ENCODE measurements at places on chromosomes 6 and 20.

GRCh38 chr20:32474967-32475811 is 109.9 kb downstream of the NOL4L start:
- no peak for DNase-seq

- DNase-seq = no peak
Observed at GRCh38 chr6:8054276-8054675, 9.9 kb downstream of the BLOC1S5 start.

GRCh38 chr6:72758901-72759300 is 137.0 kb downstream of the KCNQ5 start:
- DNase-seq = no peak

DNA sequence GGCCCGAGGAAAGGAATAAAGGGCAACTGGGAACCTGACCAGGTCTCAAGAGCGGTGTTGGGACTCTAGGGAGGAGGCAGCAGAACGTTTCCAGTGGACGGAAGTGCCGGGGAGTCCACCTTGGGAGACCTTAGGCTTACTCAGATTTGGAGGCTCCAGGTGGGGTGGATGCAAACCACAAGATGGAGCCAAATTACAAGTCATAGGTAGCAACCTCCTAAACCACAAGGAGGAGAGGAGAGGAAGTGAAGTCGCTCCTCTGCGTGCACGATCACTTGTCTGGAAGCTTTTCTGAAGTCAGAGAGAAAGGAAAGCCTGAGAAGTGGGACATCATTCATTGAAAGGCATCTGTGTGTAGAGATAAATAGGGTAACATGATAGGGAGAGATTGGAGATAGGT is 9.3 kb downstream of the HLA-DOA start:
- DNase-seq = no peak

GRCh38 chr6:142300758-142301650 is 803 bp upstream of the ADGRG6 start:
- no peak for DNase-seq

GRCh38 chr20:44018259-44018941 is 103.7 kb downstream of the TOX2 start:
- DNase-seq = no peak

- no peak for DNase-seq
Observed at GRCh38 chr6:11950109-11950508, 62.0 kb upstream of the HIVEP1 start.

- no peak for DNase-seq
Observed at GRCh38 chr6:119643876-119644275, 294.3 kb upstream of the MAN1A1 start.

GRCh38 chr20:25084626-25085187 is 2.8 kb upstream of the VSX1 start:
- no peak for DNase-seq

DNA sequence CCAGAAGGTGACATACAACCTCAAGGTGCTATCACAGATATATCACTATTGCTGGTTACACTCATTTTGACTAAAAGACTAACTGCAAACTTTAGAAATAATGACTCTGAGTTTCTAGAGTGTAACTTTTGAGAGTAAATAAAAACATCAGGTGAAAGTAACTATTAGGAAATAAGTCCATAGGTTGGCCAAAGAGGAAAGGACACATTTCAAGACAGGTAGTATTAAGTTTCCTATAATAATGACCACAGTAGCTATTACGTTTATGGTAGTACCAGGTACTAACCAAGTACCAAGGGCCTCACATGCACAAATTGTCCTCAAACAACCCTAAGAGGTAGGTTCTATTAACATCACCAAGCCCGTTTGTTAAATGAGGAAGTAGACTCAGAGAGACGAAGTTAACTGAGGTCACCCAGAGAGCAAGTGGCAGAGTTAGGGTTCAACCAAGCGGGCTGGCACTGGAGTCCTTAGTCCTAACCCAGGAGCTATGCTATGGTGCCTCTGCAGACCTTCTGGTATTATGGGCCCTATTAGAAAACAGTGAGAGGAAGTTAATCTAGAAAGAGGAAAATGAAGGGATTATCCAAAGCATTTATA is 36.8 kb downstream of the HEBP2 start:
- DNase-seq = no peak

- no peak for DNase-seq
Observed at GRCh38 chr20:3161316-3162079, 1.8 kb upstream of the FASTKD5 start.

DNA sequence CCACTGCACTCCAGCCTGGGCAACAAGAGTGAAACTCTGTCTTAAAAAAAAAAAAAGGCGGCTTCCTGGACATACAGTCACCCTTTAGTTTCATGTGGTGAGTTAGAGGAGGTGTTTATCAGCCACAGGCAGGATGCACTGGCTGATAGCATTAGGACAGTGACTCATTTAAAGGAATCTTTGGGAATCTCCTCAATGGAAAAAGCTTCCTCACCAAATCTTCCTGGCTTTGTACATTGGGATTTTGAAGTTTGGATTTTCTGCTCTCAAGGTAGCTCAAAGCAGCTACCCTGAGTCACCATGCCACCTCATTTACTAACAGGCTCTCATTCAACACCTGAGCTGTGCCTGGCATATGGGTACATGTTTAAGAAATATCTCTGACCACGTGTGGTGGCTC is 20.2 kb downstream of the PRPH2 start:
- DNase-seq = no peak

DNA sequence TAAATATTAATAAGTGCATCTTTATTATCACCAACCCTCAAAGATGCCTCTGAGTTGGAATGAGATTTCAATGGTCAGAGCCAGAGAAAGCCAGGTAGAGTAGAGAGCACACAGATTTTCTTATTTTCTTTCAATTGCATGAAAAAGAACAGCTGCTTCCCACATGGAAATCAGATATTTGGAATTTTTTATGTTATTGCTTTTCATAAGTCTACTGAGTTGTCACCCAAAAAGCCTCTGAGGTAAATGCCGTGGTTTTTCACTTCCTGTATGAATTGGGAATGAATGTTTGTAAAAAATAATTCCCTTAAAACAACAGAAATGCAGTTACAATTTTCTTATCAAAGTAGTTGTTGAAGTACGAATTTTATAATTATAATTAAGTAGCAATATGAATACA is 563.1 kb downstream of the RFPL4B start:
- DNase-seq = no peak

DNA sequence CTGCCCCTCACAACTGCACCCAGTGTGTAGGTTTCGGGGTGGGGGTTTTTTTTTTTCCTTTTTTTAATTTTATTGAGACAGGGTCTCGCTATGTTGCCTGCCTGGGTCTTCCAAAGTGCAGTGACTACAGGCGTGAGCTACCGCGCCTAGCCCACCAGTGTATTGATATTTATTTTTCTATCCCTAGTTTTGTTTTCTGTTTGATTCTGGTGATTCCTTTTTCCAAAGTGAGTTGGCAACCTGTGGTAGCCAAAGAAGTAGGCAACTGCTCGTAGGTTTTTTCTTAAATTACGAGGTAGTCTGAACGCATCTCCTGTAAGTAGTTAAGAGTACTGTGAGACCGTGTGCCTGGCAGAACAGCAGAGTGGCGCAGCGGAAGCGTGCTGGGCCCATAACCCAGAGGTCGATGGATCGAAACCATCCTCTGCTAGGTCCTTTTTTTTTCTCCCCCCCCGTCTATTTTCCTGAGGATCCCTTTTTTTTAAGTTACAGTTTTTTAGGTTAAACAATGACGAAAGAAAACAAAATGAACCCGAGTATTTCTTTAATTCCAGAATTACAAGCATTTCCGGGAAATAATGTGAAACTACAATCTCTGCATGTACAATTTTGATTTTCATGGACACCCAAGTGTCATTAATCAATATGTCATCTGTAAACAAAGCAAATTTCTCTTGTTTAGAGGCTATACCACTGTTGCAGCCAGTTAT is 78.7 kb upstream of the BTN3A2 start:
- peak; percentile 37 for DNase-seq

DNA sequence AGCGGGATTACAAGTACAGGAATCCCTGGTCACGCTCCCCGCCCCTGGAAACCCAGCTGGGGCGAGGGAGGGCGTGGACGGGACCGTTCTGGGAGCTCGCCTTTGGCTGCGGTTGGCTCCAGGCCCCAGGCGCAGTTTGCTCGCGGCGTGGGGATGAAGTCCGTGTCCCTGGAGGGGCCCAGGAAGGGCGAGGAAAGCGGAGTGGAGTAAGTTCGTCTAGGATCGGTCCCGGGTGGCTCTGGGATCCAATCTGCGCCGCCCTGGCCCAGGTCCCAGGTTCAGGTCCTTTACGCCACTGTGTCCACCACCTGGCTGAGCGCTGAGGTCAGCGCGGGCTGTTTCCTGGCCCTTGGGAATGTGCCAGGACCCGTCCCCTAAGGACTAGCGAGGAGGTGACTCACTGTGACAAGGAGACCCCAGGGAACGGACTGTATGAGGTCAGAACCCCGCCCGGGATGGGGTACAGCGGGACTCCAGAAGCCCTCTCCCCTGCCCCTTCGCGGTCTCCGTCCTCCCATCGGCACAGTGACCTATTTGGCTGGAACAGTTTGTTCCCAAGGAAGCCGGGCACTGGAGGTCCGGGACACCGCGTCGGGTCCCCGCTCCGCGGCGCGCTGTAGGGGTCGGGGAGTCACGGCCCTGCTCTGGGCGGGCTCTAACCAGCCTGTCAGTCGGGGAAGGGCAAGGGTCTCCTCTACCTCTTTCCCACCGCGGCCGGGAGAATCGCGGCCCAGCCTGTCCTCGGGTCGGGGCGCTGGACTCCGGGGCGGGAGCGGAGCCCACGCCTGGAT is 724 bp downstream of the CDKN1A start:
- no peak for DNase-seq

- DNase-seq = no peak
Observed at GRCh38 chr6:25777856-25778649, 23.5 kb downstream of the SLC17A4 start.

DNA sequence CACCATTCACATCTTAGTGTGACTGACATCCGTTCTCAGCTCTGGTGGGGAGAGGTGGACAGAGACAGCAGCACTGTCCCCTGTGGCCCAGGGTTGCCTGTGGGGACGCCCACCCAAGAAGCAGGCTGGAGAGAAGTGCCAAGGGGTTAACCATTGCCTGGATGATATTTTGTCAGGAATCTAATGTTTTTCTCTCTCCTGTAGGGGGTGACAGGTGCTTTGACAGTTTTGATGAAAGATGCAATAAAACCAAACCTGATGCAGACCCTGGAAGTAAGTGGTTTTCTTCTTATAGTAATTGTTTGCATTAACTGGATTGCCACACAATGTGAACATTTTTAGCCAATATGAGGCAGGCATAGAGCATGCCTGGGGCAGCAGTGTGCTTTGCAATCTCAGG is 99.3 kb downstream of the MTHFD1L start:
- DNase-seq = no peak

DNA sequence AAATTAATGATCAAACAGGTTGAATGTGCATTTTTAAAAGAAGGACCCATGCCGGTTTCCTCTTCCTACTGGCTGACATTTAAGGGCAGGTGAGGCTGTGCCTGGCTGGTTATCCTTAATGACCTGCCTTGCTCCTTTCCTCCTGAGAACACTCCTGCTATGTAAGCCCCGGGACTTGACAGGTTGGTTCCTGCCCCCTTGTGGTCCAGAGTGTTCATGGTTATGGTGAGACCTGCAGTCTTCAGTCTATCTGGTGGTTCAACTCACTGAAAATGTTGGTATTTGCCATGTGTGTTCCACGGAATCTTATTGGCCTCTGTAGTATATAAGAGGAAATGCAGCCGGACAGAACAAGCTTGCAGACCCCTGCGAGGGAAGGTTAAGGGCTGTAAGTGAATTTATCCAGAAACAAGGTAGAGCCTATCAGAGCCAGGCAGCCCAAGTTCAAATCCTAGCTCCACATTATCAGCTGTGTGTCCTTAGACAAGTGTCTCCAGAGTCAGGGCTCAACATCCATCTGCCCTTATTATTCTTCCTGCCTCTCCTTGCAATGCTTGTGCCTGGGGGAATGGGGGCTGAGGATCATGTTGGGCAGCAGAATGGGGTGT is 5.2 kb upstream of the BPIFA3 start:
- DNase-seq = no peak

- DNase-seq = no peak
Observed at GRCh38 chr20:54067606-54068174, 2.7 kb downstream of the BCAS1 start.

GRCh38 chr6:106252687-106253086 is 72.9 kb downstream of the ATG5 start:
- no peak for DNase-seq

DNA sequence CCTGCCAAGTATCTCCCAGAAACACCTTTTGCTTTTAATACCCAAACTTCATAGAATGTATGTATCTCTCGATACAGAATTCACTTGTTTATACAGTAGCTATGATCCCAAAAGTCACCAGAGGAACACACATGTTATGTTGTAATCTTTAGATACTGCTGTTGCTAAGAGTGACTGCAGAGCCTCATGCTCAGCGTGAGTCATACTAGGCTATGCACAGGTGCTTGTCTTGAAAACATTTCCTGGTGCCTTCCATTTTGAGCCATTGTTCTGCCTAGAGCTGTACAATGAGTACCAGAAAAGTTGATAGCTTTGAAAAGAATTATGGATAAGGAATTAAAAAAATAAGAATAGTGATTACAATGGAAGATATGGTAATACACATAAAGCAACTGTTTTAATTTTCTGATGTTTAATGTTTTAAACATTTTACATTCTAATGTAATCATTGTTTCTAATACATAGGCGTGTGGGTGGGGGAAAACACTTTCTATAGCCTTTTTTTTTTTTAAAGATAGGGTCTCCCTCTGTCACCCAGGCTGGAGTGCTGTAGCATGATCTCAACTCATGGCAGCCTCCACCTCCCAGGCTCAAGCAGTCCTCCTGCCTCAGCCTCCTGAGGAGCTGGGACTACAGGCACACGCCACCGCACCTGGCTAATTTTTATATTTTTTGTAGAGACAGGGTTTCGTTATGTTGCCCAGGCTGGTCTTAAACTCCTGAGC is 79.4 kb downstream of the CD24 start:
- no peak for DNase-seq

DNA sequence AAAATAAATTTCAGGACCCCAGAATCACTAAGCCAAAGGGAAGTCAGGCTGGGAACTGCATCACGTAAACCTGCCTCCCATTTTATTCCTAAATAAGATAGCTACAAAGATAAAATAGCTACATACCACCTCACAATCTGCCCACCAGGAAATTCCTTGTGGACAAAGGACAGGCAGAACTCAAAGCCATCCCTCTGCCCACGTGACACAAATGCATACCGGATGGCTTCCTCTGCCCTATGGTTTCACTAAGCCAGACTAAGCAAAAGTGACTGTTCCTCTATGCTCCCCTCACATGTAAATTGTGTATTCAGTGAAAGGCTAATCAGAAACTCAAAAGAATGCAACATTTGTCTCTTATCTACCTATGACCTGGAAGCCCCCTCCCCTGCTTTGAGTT is 15.0 kb downstream of the MBOAT1 start:
- no peak for DNase-seq

DNA sequence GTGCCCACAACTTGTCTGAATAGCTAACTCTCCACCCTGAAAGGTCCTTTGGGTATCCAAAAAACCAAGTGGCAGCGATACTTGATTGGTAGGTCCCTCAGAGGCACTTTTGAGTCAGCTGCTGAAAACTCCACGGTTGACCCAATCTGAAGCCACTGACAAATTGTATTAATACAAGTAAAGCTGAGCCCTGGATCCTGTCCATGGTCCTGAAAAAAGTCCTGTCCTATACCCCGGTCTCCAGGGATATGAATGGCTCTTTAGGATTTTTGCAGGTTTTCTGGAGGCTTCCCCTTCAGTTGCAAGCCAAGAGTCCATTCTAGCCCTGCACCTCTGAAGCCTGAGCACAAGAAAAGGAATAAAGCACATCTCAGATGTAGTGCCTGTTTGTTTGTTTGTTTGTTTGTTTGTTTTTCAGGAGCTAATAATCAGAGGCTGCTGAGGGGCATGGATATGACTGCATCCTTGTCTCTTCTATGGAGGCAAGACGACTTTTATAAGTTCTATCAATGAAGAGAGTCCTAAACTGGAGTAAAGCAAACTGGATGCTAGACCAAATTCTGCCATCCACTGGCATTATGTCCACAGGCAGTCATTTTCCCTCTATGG is 1.7 kb upstream of the SLC12A5 start:
- DNase-seq = no peak
